Effector memory CD4-positive, alpha-beta T cell (primary cell): ENCODE measurements at places on chromosomes 7 and 10.

- DNase-seq, result no peak
Observed at GRCh38 chr10:70232859-70233108, 445 bp downstream of the PPA1 start.

- DNase-seq, result no peak
Observed at GRCh38 chr7:133786401-133786937, 340.7 kb upstream of the LRGUK start.

DNA sequence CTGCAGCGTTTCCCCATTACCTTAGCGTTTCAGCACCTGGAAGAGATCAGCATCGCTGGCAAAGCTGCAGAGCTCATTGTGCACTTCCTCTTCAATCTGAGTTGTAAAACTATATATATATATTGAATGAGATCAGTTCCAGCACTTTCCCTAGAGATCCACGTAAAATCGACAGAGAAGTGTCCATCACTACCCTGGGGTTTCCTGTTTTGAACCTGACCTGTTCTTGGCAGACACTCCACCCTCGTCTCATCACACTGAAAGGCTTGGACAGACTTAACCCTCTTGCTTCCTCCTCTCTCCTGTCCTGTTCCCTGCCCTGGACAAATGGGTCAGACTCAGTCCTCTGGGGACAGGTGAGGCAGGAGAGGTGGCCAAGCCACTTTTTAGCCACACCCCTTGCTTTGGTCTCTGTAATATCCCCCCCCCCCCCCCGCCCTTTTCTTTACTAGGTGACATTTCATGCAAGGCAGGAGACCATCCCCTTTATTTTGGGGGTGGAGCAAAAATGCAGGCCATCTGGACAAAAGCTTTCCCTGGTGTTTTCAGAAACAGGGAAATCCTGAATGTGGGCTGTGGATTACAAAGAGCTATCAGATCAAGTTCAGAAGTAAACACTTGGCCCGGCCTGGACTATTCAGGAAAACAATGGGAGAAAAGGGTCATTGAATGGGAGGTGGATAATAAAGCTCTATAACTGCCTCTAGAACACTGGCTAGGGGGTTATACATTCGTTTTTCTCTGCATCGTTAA is 83.7 kb upstream of the KDM7A start:
- no peak for DNase-seq

DNA sequence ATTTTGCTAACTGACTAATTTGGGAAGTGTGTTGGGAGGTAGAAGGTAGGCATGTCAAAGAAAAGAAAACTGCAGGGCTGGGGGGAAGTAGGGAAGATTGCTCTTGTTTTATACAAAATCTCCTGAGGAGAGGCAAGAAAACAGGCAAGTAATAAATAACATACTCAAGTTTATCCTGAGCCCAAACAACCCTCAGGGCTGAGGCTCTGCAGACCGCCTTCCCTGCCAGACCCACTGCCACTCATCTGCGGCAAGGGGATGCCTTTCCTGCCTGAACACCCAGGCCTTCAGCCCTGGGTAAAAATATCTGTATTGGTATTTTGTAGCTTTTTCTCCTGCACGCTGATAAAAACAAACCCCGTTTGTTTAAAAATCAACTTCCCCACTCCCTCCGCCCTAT is 399.8 kb upstream of the NFE2L3 start:
- no peak for DNase-seq

GRCh38 chr7:50655020-50655419 is 89.8 kb upstream of the DDC start:
- no peak for DNase-seq

DNA sequence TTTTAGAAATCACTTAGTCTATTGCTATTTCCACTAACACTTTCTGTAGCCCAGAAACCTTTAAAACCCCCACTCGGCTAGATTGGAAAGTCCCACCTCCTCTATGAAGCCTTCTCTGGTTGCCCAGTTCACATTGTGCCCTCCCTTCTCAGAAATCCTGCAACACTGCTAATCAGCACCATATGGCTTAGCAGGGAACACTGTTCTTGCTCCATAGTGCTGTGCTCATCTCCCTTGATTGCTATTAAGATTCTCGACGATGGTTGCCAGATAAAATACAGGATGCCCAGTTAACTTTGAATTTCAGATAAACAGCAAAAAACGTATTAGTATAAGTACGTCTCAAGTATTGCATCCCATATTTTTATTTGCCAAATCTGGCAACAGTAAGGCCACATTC is 40.1 kb upstream of the XPNPEP1 start:
- no peak for DNase-seq

GRCh38 chr7:28725911-28726310 is 232.2 kb downstream of the TRIL start:
- DNase-seq, result no peak

DNA sequence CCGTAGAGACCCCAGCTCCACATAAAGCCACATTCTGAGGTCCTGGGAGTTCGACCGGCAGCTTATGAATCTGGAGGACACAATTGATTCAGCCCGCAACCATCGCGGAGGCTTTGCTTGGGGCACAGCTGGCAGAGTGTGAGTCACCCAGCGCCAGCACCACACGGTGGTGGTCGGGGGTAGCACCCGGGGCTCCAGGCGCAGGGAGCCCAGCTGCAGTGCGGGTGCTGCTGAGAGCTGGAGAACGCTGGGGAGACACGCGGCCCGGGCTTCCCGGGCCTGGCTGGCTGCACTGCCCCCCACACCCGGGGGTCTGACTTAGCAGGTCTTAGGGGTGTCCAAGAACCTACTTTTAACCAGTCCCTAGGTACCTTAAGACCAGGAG is 87.9 kb downstream of the PAXIP1 start:
- no peak for DNase-seq

DNA sequence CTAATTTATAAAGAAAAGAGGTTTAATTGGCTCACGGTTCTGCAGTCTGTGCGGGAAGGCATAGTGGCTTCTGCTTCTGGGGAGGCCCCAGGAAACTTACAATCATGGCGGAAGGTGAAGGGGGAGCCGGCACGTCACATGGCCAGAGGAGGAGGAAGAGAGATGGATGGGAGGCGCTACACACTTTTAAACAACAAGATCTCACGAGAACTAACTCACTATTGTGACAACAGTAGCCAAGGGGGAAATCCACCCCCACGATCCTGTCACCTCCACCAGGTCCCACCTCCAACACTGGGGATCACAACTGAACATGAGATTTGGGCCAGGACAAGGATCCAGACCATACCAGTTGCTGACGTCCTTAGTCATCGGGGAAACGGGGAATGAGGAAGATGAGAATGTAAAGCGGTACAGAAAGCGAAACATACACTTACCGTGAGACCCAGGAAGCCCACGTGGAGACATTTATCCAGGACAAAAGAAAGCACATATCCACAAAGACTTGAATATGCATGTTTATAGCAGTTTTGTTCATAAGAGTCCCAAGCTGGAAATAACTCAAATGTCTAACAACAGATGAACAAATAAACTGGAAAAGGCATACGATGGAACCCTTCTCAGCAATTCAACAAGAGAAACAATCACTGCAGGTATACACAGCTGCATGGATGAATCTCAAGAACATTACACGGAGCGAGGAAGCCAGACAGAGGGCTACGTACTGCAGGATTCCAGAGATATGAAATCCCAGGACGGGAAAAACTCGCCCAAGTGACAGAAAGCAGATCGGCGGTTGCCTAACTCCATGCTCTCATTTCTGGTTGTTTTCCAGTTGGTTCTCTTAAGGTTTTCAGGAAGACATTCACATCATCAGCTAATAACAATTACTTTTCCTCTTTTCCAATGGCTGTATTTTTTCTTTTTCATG is 26.2 kb upstream of the INPP5A start:
- no peak for DNase-seq

GRCh38 chr10:621981-622740 is 67.3 kb downstream of the DIP2C start:
- DNase-seq, result no peak

GRCh38 chr7:43317075-43317474 is 204.6 kb downstream of the HECW1 start:
- DNase-seq, result no peak

DNA sequence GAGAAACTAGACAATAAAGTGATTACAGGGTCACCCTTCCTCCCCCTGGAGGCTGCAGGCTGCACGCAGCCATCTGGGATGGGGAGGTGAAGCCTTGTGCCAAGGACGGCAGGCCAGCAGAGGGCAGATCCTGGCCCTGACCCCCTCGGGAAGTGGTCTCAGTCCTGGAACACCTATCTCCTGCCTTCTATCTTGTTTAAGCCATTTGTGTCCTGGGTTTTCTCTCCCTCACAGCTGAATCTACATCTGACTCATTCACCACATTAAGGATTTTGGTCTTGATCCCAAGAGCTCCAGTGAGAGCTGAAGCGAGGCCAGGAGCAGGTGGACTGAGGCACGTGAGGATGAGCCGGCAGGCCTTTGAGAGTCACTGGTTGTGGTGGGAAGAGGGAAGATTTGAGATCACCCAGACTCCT is 16.4 kb upstream of the PARP12 start:
- no peak for DNase-seq

- DNase-seq, result no peak
Observed at GRCh38 chr7:105268056-105268455, 120.7 kb downstream of the SRPK2 start.

DNA sequence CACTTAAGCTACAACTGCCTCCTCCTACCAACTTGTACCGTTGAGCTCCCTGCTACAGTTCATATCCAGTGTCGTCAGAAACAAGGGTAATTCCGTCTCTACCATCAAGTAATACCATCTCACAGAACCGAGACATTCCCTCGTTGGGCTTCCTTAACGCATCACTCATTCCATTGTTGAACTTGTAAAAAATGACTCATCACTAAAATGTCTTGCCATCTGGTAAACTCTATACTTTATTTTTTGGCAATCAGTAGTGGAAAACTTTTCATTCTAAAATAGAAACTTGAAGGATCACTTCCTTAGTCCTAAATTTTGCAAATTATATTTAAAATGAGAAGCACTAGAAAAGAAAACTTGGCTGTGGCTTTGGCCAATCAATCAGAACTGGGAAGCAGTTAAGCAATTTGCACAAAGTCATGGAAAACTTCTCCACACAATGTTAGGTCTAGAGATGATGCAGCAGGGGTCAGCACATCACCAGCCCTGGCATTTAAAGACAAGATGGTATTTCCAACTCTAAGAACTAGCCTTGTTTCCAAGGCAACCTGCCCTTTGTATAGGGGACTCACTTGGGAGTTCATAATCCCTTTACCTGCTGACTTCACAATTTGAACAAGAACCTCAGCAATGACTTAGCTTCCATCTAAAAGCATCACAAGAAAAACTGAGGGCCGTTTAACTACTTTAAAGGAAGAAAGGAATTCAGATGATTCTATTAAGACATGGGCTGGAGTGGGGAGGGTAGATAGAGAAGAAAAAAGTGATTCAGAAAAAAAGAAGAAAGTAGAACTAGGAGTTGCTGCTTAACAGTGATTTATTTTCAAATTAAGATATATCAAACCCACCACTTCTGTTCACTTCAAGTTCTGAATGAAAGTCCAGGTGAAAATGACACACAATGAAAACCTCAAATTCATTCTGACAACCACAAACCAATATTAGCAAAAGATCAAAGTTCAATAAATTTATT is 288.1 kb downstream of the PARD3 start:
- DNase-seq, result no peak
